CD8-positive, alpha-beta T cell (primary cell): ENCODE measurements at places on chromosomes 1 and 21.

GRCh38 chr1:75710832-75711231 lies 13.7 kb upstream of the ACADM start:
- no peak for DNase-seq

DNA sequence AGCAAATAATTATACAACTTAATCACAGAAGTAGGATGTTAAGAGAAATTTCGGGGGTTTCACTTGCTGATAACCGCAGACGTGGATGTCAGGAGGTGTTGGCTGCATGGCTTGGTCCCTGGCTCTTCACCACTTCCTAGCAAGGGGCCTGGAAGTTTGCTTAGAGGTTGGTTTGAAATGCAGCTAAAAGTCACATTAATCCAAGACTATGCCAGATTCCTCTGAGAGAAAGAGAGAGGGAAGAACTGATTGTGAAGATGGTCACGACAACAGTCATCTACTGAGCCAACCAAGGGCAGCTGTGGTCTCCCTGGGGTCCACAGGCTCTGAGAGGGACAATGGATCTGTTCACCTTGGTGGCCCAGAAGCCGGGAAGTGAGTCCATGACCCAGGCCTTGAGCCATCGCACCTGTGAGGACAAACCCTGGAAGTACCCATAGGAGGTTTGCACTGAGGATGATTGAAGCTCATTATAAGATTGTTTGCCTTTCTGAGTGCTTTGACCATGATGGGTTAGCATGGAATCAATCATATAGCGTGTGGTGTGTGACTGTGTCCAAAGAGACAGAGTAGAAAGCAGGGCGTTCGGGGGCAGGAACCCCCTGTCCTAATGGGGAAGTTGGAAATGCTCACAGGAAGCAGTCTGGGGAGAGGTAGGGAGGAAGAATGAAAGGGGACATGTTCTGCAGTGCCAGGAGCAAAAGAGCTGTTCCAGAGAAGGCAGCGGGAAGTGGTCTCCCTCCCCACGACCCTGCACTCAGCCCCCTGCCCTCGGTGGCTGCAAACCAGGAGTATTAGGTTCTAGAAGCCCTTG lies 47.1 kb downstream of the UMODL1 start:
- DNase-seq, result no peak

GRCh38 chr21:17796503-17796902 lies 22.7 kb downstream of the C21orf91 start:
- no peak for DNase-seq

- DNase-seq, result no peak
Measured at GRCh38 chr1:239268941-239269340, 117.4 kb upstream of the CHRM3 start.

DNA sequence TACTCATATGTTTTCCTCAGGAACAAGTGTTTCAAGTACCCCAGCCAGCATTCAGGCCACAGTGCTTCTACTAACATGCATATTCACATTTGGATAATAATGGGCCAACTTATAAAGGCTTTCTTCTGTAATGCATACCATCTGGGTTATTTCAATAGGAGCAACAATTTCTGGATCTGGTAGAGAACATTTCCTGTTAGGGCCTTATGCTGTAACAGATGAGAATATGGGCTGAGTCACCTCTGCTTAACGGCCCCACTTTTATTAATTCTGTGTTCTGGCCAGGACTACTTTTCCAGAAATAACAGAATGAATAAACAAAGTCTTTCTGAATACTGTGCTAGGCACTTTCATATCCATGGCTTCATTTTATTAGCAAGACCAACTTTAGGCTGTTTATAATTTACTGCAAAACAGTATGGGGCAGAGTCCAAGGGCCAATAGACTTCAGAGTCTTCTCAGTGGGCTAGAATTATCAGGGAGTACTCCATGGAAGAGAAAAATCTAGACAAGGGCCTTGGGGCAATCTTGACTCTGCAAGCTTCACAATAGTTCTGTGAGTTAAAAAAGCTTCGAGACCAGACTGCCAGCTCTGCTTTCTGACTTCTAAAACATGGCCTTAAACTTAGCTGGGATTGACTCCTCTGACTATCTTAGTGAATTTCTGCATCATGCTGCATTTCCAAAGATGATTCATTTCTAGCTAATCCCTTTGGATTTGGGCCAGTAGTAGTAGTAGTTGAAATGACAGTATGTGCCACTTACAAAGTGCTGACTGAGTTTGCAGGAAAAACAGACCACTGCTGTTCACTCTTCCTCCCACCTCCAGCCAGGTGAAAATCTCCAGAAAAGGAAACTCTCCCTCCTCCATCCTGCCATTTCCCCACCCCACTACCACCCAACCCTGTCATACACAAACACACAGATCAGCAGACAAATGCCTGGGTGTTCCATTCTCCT lies 8.2 kb upstream of the SSX2IP start:
- DNase-seq, result no peak

- DNase-seq, result no peak
Measured at GRCh38 chr1:109628540-109629321, 9.1 kb downstream of the AMPD2 start.

GRCh38 chr1:154845879-154846278 lies 24.2 kb downstream of the KCNN3 start:
- no peak for DNase-seq

- DNase-seq, result no peak
Measured at GRCh38 chr1:6150006-6150938, 29.8 kb downstream of the CHD5 start.

DNA sequence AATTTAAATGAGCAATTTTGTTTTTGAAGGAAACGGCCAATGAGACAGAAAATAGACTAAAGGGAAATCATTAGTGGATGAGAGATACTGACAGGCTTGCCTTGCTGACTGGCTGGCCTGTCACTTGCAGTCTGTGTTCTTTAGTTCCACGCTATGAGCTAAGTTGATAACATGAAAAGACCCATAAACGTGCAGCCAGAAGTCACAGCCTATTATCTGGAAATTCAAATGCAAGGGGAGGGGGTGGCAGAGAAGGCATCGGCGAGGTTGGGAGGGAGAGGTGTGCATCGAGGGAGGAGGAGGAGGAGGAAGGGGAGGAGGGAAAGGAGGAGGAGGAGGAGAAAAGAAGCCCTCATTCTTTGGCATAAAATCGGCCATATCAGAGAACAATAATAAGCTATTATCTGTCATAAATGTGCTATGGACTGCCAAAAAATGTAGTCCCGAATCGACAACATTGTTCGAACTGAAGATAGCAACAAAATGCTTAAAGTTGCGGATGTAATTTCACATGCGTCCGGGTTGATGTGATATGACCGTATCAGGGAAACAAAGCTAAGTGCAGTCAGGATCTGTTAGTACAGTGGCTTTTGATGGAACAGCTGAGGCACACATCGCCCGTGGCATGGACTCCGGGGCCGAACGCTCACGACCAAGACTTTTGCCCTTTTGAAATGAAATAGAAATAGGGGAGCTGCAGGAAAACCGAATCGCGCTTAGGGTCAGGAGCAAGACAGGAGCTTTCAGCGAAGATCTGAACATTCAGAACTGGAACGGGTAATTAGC lies 11.6 kb upstream of the BARHL2 start:
- DNase-seq, result no peak

DNA sequence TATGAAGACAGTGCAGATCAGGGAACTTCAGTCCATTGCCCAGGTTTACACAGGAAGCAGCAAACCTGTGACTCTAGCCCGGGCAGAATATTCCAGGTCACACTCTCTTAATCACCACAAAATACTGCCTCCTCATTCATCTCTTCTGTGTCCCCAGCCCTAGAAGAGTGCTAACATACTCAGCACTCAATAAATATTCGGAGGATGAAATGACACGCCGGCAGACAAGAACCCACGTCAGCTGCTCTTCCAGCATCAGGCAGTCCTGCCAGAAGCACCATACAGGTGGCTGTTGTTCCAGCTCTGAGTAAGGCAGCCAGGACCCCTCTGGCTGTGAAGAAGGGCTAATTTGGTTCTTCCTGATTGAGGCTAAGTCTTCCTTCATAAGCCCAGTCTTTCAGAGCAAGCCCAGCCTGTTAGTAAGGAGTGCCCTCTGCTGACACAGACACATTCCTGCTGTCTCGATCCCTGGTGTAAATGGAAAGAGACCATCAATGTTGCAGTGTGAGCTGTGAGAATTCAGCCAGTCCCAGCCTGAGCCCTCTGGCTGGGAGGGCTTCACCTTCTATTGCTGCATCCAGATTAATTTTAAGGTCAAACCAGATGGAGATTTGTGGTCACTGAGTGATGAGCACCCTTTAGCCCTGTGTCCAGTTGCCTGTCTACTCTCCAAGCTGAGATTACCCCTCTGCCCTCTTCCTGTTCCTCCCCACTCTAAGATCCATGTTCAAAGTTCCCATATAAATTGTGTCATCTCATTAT lies 45.0 kb upstream of the KIRREL1 start:
- peak; percentile 22 for DNase-seq

DNA sequence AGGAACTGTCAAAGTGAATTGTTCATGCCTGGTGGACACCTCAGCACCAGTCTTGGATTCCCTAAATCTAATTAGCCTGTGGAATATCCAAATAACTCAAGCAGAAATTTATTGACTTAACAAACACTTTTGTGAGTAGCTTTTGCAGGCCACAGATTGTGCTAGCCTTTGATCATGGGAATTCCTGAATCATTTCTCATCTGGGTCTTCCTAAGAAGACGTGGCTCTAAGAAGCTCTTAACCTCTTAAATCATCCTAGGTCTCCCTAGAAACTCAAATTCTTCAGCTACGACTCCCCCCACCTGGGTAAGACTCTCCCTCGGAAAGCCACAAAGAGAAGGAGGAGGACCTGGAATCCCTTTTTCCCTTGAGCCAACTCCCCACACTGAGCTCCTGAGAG lies 53.8 kb upstream of the PSEN2 start:
- no peak for DNase-seq

DNA sequence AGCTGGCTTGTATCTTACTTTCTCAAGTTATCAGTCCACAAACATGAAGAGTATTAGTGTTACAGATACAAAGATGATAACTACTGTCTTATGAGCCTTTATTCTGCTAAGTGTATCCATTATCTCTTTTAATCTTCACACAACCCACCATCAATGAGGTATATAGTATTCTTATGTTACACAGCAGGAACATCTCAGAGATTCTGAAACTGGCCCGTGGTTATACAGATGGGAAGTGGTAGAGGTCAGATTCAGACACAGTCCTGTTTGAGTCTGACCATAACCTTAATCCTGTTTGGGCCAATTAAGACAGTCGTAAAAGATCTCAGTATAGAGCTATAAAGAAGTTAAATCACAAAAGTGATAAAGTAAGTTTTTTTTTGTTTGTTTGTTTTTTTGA lies 5.1 kb upstream of the TMEM269 start:
- no peak for DNase-seq

GRCh38 chr1:94790670-94791069 lies 29.5 kb upstream of the SLC44A3 start:
- DNase-seq, result no peak

DNA sequence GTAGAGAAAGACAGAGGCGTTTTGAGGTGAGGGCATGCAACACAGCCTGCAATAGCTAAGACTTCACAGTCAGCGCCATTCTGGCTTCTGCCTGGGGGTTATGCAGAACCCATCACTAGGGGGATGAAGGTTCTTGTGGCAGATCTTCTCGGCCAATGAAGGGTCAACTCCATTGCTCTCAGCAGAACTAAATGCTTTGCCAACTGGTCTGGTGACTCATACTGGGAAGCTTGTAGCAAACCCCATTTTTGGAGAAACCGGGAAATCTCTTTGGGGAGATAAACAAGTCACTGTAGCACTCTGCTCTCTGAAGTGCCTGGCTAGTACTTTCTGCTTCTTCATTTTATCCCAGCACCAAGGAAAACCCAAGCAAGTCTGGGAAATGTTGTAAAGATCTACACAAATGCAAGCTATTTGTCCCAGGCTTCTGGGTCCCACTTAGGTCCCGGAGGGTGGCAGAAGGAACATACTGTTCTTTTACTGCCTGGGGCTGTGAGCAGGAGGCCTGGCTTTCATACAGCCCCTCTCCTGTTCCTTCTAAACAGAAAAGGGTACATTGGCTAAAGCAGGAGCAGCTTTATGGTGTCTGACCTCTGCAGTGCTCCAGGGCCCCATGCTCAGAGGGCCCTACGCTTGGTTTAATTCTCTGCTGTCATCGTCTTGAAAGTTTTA lies 28.8 kb downstream of the SHISA4 start:
- no peak for DNase-seq

DNA sequence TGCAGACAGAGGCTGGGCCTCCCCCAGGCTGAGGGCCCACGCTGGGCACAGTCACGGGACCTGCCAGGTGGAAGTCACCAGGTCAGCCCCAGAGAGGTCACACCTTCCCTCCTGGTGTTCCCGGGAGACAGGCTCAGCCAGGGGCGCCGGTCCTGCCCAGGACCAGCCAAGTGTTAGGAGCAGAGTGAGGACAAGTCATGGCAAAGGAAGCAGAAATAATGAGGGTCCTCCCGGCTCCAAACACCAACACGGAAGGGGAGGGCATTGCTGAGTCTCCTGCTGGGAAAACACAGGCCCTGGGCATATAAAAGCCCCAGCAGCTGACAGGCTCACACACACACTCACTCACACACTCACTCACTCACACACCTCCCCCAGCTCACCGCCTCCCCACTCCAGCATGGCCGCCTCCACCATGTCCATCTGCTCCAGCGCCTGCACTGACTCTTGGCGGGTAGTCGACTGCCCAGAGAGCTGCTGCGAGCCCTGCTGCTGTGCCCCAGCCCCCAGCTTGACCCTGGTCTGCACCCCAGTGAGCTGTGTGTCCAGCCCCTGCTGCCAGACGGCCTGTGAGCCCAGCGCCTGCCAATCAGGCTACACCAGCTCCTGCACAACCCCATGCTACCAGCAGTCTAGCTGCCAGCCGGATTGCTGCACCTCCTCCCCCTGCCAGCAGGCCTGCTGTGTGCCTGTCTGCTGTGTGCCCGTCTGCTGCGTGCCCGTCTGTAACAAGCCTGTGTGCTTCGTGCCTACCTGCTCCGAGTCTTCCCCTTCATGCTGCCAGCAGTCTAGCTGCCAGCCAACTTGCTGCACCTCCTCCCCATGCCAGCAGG lies at the start of gene KRTAP10-10:
Gene KRTAP10-10, plus strand, starts transcription at position 339 of the 833 bp plus-strand sequence. Its CDS starts 62 bp downstream, at position 401.
- no peak for DNase-seq

- no peak for DNase-seq
Measured at GRCh38 chr1:27668121-27668807, 3.7 kb downstream of the IFI6 start.

DNA sequence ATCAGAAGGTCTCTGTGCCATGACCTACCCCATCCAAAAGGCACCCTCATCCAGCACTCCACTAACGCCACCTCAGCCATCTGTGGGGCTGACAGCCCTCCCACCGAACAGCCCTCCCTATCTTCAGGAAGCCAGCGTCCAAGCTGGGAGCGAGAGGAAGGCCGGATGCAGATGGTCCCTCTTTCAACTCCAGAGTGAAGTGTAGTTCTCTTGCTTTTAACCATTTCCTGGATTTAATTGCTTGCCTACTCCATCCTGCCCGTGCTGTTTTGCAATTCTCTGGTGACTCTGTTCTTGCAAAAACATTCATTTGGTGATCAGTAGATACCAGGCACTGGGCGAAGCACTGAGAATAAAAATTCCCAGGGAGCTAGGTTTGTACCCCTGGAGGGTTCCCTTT lies 8.2 kb upstream of the DYRK1A start:
- DNase-seq, result no peak
